Activated CD4-positive, alpha-beta memory T cell treated with anti-CD3 and anti-CD28 coated beads for 36 hours (primary cell): ENCODE measurements at places on chromosomes 12 and 14. TPM values are rescaled to one million over a fixed set of nuclear protein-coding genes. Genes with fewer than 3 reads are reported as not detected.
A peak's percentile ranks its signal among the peaks of the same experiment; 100 is the strongest.

DNA sequence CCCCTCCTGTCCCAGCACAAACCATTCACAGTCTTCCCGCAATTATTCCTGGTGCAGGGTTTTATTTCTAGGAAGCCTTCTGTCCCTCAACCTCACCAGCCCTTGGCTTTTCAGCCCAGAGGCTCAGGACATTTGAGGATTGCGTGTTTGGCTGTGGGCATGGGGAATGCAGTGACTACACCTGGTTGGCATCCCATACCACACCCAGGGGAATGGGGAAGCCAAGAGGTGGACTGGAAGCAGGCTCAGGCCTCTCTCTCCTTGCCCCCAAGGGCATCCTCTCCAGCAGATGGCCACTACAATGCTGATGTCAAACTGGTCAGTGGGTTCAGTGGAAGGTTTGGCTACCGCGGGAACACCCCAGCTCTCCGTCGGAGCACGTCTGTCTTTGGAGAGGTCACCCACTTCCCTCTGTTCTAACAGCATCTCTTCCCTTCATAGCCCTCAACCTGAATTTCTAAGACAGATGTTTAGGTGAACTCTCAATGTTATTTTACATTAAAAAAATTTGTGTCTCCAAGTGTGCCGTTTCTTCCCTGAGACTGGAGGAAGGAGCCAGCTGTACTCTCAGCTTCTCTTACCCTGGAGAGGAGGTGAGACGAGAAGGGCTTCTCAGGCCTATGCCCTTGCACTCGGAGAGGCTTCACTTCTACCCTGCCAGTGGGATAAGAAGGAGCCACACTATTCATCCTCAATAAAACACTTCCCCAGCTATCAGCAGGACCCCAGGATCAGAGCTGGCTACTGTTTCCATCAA lies 35.5 kb downstream of the DCAF4 start:
- no peak for DNase-seq
- peaks cover 20% of the 10 kb centered on the region for H3K36me3 ChIP-seq
- no peak overlapping the region for H3K27ac ChIP-seq
- H3K4me3 ChIP-seq = no peak overlapping the region

DNA sequence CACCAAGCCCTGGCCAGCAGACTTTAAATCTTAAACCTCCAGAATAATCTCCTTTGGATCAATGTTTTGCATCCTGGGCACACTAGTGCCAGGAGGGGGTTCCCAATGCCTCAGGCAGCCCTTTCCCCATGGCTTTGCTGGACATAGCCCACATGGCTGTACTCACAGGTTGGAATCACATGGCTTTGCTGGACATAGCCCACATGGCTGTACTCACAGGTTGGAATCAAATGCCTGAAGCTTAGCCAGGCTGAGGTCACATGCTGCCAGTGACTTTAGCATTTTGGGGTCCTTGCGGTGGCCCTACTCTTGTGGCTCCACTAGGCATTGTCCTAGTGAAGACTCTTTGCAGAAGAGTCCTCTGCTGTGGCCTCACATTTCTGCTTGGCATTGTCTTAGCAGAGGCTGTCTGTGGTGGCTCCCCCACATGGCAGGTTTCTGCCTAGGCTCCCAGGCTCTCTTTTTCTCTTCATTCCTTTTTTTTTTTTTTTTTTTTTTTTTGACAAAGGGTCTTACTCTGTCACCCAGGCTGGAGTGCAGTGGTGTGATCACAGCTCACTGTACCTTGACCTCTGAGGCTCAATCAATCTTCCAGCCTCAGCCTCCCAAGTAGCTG lies 13.0 kb downstream of the FLVCR2 start:
- H3K36me3 ChIP-seq = peaks cover 5% of the 10 kb centered on the region
- DNase-seq = no peak
- no peaks in the 10 kb centered on the region for H3K27me3 ChIP-seq
- H3K27ac ChIP-seq = no peak overlapping the region
- H3K4me3 ChIP-seq = no peak overlapping the region
- H3K4me1 ChIP-seq = no peaks in the 10 kb centered on the region

DNA sequence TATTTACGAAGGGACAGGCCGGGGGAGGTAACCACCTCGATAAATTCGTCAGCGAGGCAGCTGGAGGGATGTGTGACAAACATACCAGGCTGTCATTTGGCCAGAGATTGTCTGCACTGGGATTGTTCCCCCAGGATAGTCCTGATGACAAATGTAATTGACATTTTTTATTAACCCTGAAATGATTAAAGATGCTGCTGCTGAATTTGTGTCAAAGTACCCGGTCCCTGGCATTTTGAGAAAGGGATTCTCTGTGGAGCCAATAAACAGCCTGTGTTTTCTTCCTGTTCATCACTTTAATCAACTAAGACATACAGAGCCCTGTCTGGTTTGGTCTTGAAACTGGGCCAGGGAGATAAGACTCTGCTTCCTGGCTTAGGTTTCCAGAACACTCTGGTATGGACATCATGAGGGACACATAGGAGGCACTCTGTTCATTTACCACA lies 117.6 kb downstream of the SLC25A47 start:
- peaks cover 15% of the 10 kb centered on the region for H3K4me1 ChIP-seq
- H3K36me3 ChIP-seq = no peaks in the 10 kb centered on the region
- H3K4me3 ChIP-seq = no peak overlapping the region
- H3K27me3 ChIP-seq = no peaks in the 10 kb centered on the region
- H3K27ac ChIP-seq = no peak overlapping the region
- DNase-seq = no peak

The CLEC6A gene
- not detected for total RNA-seq

GRCh38 chr14:47675466-47676314 lies at the start of gene MDGA2:
TSS of gene MDGA2 (minus strand) at chr14:47675605.
- H3K36me3 ChIP-seq = no peaks in the 10 kb centered on the region
- H3K4me1 ChIP-seq = peaks cover 3% of the 10 kb centered on the region
- DNase-seq = no peak
- peaks cover 36% of the 10 kb centered on the region for H3K27me3 ChIP-seq

The EPYC gene
- total RNA-seq = not detected

- H3K27me3 ChIP-seq = peaks cover 17% of the 10 kb centered on the region
- no peak within 1 kb of the TSS for H3K27ac ChIP-seq
- no peak within 1 kb of the TSS for H3K4me3 ChIP-seq
- no peaks in the 10 kb centered on the region for H3K36me3 ChIP-seq
Measured at GRCh38 chr12:81077686-81078441, at the start of gene ACSS3. TSS of gene ACSS3 (plus strand) at chr12:81078079. CDS start at chr12:81078121, 42 bp downstream.

The KRT3 gene
- not detected for total RNA-seq

The IL25 gene
- not detected for total RNA-seq

DNA sequence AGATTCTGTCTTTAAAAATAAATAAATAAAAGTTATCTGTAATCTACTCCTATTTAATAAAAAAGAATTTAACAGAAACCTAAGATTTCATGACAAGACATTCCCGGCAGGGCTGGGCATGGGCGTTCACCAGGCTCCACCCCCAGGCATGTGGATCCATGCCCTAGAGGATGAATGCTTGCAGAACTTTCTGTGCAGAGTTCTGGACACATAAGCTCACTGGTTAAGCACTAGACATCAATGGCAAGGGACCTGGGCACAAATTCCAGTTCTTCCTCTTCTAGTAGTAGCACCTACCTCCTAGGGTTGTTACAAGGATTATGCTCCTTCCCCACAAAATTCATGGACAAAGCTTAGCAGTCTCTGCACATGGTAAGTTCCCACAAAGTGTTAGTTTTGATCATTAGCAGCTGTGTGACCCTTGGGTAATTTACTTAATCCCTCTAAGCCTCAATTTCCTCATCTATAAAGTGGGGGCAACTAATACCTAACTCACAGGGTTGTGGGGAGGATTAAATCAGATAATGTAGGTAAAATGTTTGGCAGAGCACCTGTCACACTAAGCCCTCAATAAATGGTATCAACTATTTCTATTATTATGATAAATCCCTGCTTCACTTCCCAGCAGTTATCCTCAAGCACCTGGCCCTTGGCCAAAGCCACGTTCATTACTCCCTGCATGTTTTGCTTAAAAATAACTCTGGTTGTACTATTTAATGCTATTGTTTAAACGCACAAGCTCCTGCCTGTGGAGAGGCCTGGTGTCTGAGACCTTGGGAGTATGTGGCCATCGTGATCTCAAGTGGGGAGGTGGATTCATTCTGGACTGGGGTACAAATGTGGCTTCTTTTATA lies 9.8 kb downstream of the GALNT6 start:
- H3K4me1 ChIP-seq = peaks cover 20% of the 10 kb centered on the region
- H3K4me3 ChIP-seq = no peak overlapping the region
- H3K27me3 ChIP-seq = no peaks in the 10 kb centered on the region
- no peak for DNase-seq
- peaks cover 8% of the 10 kb centered on the region for H3K36me3 ChIP-seq
- H3K27ac ChIP-seq = no peak overlapping the region

- peaks cover 37% of the 10 kb centered on the region for H3K4me1 ChIP-seq
- H3K36me3 ChIP-seq = peaks cover 28% of the 10 kb centered on the region
- H3K4me3 ChIP-seq = no peak overlapping the region
- H3K27ac ChIP-seq = peak overlapping the region; percentile 43
- DNase-seq = peak; percentile 45
Measured at GRCh38 chr12:108825201-108825950, 32.0 kb downstream of the SSH1 start.

The ADAMTS20 gene
- not detected for total RNA-seq

GRCh38 chr14:88243946-88244345 lies 79.1 kb downstream of the KCNK10 start:
- H3K27me3 ChIP-seq = peaks cover 26% of the 10 kb centered on the region
- H3K4me3 ChIP-seq = no peak overlapping the region
- no peaks in the 10 kb centered on the region for H3K36me3 ChIP-seq
- H3K27ac ChIP-seq = no peak overlapping the region
- H3K4me1 ChIP-seq = no peaks in the 10 kb centered on the region

GRCh38 chr12:2168808-2169207 lies 116.0 kb downstream of the CACNA1C start:
- peaks cover 14% of the 10 kb centered on the region for H3K27me3 ChIP-seq
- no peak overlapping the region for H3K4me3 ChIP-seq
- no peaks in the 10 kb centered on the region for H3K4me1 ChIP-seq
- no peak for DNase-seq
- H3K36me3 ChIP-seq = no peaks in the 10 kb centered on the region

DNA sequence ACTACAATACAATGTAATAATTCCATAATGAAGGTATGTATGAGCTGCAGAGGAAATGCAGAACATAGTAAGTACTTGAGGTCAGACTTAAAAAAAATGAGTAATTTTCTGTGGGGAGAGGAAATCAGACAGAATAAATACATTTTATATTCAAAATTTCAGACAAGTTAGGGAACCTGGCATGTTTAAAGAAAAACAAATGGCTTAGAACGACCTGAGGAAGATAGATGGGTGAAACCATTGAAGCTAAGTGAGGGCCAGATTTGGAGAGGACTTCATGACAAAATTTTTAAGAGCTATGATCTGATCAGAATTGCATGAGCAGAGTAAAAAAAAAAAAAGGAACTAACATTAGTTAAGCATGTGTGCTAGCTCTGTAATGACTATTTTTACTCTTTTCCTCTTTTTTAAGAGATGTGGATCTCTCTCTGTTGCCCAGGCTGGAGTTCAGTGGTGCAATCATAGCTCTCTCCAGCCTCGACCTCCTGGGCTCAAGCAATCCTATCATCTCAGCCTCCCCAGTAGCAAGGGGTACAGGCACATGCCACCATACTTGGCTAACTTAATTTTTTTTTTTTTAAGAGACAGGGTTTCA lies 157.6 kb upstream of the PDE3A start:
- H3K4me3 ChIP-seq = no peak overlapping the region
- H3K4me1 ChIP-seq = no peaks in the 10 kb centered on the region
- DNase-seq = no peak
- H3K27me3 ChIP-seq = no peaks in the 10 kb centered on the region
- no peak overlapping the region for H3K27ac ChIP-seq
- no peaks in the 10 kb centered on the region for H3K36me3 ChIP-seq

DNA sequence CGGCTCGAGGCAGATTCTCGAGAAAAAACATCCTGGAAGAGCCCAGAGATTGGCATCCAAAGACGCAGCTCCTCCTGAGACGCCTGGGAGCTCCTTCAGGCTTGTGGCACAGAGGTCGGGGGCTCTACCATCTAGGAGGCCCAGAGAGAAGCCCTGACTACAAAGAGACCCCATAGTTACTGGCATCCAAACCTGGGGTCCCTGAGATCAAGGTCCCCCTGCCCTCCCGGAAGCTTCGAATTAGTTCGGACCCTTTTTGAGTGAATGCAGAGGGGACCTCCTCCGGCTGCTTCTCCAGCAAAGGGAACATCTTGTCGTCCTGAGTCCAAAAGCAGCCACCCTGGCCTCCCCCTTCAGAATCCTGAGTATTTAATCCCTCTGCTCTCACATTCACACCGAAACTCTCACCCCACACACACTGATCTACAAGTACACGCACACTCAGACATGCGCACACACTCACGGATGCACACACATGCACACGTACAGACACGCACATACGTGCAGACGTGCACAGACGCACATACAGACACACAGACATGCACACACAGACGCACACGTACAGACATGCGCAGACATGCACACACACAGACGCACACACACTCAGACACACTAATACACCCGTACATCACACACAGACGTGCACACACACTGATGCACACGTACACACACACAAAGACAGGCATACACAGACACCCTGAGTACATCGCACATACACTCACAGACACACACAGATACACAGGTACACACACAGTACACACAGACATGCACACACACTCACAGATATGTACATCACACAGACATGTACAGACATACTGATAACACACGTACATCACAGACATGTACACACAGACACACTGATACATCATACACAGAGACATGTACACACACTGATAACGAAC lies 5.9 kb downstream of the ZNF605 start:
- peaks cover 18% of the 10 kb centered on the region for H3K4me1 ChIP-seq
- DNase-seq = no peak
- no peaks in the 10 kb centered on the region for H3K27me3 ChIP-seq

The IL31 gene
- 4.0 TPM for total RNA-seq

DNA sequence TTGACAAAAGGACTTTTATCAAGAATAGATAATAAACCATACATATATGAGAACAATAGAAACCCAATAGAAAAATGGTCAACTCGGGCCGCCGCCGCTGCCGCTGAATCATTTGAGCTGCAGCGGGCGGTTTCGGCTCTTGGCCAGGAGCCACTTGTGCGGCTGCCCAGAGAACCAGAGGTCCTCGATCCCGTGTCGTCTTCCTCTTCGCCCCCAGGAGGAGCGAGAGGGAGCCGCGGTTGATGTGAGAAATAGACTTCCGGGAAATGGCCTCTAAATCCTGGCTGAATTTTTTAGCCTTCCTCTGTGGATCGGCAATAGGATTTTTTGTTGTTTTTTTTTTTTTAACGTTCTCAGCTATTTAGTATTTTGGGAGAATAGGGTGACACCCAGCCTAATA lies 44.8 kb downstream of the CPSF6 start:
- H3K4me3 ChIP-seq = peak overlapping the region; percentile 31
- no peak overlapping the region for H3K27ac ChIP-seq
- H3K27me3 ChIP-seq = peaks cover 6% of the 10 kb centered on the region
- DNase-seq = peak; percentile 48

The PKP2 gene
- total RNA-seq = 0.21 TPM

The GPD1 gene
- 0.10 TPM for total RNA-seq
